ENCODE measurements at places on chromosomes 1 and 21.

- no peak for DNase-seq
These were observed 67.6 kb upstream of the TSPAN2 start for GRCh38 chr1:115156826-115157468.

GRCh38 chr1:206854401-206855129, 10.9 kb upstream of the IL20 start:
- peak; percentile 25 for DNase-seq

DNA sequence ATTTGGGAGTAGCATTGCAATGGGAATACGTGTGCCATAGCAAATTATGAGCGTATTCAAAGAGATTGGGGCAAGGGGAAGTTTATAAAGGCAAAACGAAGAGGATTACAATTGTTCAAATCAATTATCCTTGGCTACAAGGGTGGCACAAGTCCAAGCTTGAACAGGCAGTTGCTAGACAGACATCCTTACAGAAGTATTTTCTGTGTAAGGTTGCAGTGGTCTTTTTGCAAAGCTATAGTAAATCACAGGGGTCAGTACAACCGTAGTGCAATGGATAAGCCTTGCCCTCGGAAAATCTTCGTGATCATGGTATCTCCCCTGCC, 37.4 kb upstream of the HAO2 start:
- DNase-seq = no peak

GRCh38 chr1:77421504-77422233, 139.8 kb downstream of the AK5 start:
- DNase-seq = no peak

DNA sequence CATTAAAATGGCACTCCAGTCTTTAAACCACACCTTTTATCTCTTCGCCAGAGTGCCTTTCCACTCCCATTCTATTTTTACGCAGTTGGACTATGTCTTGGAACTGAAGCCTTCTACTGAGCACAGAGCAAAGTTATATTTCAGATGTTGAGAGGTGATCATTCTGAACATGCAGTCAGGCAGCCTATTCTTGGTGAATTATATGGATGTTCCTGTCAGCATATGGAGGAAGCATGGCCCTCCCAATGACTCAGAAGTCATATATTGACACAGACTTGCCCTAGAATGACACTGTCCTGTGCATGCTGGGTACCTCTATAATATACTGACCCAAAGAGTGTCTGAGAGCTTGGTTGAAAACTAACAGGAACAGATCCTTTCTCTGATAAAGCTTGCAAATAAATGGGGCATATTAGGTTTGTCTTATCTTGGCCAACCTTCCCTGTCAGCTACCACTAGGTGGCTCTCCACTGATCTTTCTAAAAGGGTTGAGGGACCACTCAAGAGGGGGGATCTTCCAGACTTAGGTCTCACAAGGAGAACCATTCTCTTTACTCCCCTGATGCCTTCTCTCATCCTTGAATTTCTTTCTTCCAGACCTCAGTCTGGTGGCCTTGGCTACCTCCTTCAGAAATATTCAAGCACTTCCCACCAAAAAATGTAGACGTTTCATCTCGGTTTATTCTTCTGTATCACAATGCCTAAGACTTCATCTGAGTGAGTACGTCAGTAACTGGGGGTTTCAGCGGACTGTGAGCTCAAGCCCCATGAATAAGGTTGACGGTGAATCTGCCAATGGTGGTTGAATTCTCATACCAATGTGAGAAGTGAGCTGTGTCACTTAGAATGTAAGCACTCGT, 11.8 kb upstream of the ALG14 start:
- DNase-seq = peak; percentile 63

DNA sequence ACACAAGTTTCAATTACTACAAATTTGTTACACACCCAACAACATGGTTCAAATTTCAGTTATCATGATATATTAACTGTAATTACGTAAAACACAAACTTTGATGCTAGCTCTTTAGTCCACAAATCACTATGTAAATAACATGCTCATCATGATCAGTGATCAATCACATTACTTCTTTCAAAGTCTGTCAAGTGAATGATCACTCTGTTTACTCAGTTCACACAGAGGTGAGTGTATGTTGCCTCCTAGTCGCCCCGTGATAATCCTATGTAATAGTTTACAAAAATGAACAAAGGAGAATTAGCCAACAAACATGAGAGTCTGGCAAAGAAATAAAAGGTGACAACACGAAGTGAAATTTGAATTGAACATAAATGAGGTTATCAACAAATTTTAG, 14.3 kb downstream of the EDEM3 start:
- DNase-seq = no peak

DNA sequence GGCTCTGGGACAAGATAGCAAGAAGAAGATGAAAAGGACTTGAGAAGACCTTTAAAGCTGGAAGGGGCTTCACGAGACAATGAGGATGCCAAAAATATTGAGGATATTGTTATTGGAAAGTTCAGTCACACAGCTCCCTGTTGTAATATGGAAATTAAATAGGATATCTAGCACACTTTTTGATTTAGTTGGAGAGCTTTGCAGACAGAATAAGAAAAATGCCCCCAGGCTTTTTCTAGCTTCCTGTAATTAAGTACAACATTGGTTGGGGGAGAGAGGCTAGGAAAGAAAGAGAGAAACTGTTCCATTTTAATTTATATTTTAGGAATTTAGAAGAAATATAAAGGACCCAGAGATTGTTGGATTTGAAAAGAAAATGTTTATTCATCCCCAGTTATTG, 27.5 kb downstream of the RBM11 start:
- DNase-seq = no peak

DNA sequence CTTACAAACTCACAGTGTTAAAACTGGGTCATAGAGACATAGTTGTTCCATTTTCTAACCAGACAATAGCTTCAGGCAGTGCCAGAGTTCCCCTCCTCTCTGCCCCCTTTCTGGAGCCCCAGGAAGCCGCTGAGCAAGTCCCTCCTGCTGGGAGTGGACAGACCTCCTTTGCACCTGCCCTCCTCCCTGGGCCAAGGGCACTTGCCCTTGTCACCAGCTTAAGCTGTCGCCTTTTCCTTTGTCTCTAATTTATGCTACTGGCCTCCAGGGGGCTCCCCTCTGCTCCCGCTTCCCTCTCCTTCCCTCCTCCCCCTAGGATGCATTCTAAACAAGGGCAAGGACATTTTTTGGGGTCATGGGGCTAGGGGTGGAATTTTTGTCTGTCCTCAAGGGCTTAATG, 182.4 kb downstream of the MIS18A start:
- DNase-seq = no peak
